Stimulated activated CD8-positive, alpha-beta memory T cell treated with anti-CD3 and anti-CD28 coated beads, Interleukin-7, amount 100 ng/mL, for 1 hour (primary cell): ENCODE measurements at places on chromosomes 2 and 18.

- DNase-seq, result no peak
Measured at GRCh38 chr2:215537611-215538010, 101.7 kb upstream of the FN1 start.

DNA sequence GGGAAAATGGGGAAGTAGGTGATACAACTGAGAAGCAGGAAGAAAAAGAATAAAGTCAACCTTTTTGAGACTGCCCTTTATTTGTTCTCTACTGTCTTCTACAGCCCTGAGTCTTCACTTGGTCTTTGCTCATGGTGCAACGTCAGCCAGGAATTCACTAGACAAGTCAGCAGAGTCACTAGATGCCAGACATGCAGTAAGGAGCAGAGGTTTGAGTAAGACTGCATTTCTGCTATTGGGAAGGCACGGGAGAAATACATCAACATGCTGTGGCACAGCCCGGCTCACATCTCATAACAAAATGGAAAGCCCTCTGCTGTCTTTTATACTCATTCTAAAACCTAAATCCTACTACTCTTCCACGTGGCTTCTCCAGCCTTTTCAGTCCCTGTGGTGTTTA lies 67.1 kb downstream of the PRELID3A start:
- no peak for DNase-seq

GRCh38 chr2:98479959-98480524 lies 35.4 kb downstream of the INPP4A start:
- DNase-seq, result no peak

GRCh38 chr18:75344161-75344560 lies 83.3 kb downstream of the SMIM21 start:
- no peak for DNase-seq

DNA sequence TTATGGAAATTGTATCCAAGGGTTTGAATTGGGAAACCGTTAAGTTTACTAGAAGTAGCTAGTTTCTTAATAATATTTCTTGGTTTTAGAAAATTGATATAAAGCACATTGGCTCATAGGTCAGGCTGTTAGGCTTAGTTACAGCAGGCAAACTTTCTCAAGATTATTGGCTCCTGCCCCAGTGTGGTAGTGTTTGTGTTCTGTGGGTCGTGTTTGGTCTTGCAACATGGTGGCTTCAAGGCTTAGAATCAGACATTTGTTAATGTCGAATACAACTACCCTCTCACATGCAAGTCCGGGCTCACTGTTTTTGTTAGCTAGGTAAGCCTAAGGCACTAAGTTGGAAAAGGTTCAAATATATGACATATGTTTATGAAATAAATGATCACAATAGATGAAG lies 19.6 kb downstream of the CERS6 start:
- DNase-seq, result no peak

DNA sequence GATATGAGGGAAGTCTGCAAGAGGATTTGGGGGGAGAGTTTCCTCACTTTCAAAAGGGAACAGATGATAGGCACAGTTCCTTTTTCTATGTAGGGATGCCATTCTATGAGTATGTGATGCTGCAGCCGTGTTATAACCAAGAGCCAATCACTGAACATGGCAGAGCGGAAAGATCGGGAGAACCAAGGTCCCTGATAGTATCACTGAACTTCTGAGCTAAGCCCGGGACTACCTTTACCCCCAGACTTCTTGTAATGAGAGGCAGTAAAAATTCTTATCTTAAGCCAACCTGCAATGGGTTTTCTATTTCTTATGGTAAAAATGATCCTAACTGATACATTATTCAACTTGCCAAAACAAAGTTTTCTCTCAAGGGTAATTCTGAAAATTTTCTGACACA lies 21.6 kb upstream of the SLC1A4 start:
- DNase-seq, result no peak

DNA sequence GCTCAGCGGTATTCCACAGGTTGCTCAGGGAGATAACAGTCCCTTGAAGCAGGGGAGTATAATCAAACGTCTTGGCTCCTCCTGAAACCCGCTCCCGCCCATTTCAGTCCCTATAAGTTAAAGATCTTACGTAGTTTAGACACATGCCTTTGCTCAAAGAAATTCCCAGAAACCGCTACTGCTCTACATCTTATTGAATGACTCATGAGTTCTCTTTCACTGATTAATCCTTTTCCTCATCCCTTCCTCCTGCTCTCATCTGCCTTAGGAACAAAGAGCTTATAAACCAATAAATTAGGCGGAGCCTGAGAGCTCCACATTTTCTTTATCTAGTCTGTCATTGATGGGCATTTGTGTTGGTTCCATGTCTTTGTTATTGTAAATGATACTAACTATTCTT lies 4.2 kb upstream of the SERPINB4 start:
- DNase-seq, result no peak

DNA sequence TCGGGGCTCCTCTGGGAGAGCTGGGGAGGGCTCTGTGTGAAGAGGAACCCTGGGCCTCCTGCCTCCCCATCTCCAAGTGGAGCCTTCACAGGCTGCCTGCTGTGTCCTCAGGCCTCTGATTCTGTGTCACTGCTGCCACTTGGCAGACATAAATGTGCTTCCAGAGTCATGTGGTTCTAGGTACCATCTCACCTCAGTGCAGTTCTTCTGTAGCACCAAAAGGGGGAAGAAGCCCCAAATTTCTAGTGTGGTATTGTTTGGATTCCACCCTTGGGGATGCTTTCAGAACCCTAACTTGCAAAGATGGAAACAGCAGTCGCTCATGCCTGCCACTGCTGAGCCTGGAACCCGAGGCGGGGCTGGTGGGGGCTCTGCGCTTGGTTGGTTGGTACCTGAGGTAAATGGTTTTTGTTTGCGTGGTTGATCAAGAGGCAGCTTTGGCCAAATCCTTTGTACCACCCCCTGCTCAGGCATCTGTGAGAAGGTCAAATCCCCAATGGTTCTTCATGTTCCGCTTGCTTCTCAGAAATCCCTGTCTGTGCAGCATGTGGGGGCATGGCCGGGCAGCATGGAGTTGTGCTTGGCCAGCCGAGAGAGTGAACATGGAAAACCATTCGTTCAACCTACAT lies 27.5 kb downstream of the COA5 start:
- DNase-seq, result no peak

DNA sequence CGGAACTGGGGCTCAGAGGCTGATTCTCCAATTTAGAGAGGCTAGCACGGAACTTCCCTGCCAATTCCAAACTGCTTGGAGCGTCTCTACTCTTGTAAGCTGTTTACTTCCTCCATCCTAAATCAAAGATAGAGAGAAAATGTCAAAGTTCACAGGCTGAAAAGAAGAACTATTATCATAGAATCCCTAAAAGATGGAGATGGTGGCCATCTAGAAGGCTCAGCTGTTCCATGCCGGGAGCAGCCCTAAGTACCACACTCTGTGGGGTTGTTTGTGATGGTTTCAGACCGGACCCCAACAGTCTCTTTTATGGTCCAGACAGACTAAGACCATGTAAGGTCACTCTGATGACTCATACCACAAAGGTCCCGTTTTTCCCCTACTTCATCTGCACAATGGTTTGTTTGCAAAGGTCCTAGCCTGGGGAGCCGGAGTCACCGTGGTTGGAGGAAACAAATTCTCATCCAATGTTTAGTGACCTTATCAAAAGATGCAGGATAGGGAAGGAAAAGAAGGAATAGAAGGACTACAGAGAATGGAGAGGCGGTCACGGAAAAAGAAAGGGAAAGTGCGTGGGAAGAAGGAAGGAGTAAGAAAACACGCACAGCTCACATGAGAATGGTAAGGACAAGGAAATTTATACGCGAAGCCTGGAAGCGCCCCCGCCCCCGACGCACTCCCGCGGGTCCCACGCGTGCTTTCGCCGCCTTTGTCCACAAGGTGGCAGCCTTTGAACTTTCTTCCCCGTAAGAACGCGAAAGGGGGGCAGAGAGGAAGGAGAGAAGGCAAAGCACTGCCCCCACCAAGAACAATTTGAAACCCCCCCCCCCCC lies 453 bp upstream of the ANTXR1 start:
- DNase-seq, result peak; percentile 10

DNA sequence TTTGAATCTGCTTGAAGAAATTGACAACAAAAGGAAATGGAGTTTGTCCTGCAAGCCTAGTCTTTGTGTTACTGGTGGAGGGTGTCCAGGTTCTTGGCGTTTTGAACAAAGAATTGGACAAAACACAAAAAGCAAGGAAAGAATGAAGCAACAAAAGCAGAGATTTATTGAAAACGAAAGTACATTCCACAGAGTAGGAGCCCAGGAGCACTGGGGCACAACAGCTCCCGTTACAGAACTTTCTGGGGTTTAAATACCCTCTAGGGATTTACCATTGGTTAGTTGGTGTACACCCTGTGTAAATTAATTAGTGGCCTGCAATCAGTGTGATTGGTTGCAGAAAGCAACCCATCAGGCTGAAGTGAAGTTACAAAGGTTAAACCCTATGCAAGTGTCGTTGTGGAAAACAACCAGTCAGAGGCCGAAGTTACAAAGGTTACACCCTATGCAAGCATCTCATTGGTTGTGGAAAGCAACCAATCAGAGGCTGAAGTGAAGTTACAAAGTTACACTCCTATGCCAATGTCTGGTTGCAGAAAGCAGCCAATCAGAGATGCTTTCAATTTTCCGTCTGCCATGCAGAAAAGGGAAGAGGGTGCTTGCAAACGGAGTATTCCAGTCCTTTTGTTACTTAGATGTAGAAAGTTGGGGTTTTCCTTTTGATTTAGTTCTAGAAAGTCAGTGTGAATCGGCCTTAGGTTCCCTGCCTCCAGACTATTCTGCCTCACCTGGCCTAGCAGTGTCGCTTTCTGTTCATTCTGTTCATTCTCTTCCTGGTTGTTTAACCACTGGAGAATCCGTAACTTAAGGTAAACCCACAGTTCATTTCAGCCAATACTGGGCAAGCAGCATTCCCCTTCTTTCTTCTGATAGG lies 47.6 kb upstream of the PTH2R start:
- no peak for DNase-seq
